ENCODE measurements at places on chromosomes 3 and 15. TPM values are rescaled to one million over a fixed set of nuclear protein-coding genes. Genes with fewer than 3 reads are reported as not detected.

Gene IL5RA
- not detected for total RNA-seq

Gene PLS1
- total RNA-seq = 4.3 TPM

Gene ZNF710
- total RNA-seq = 14.5 TPM

Gene ATXN7
- 161 TPM for total RNA-seq

Gene UROC1
- 0.10 TPM for total RNA-seq

Gene GTPBP8
- 29.3 TPM for total RNA-seq

Gene RASGRP1
- 88.5 TPM for total RNA-seq

Gene KIF7
- total RNA-seq = 0.10 TPM

Gene SENP7
- total RNA-seq = 71.2 TPM

Gene ANP32A
- 131 TPM for total RNA-seq

Gene PLA2G4E
- not detected for total RNA-seq

Gene CAMP
- total RNA-seq = not detected

Gene BTLA
- 18.2 TPM for total RNA-seq

Gene ALPK3
- 0.11 TPM for total RNA-seq

Gene ZNF502
- 6.1 TPM for total RNA-seq

Gene PRICKLE2
- total RNA-seq = not detected

Gene SLC6A1
- not detected for total RNA-seq

Gene OCA2
- not detected for total RNA-seq

- peak; percentile 8 for DNase-seq
Observed at GRCh38 chr3:25594007-25594502, 70.7 kb downstream of the TOP2B start.

GRCh38 chr3:50815844-50816243 is 141.1 kb downstream of the DOCK3 start:
- no peak for DNase-seq

- DNase-seq = no peak
Observed at GRCh38 chr3:123834631-123835030, 49.5 kb downstream of the MYLK start.

GRCh38 chr15:83066034-83066733 is 868 bp downstream of the BTBD1 start:
- DNase-seq = no peak

- no peak for DNase-seq
Observed at GRCh38 chr15:67335534-67336222, 81.1 kb downstream of the IQCH start.

GRCh38 chr3:31242026-31242960 is 290.4 kb upstream of the STT3B start:
- DNase-seq = no peak

GRCh38 chr15:94380798-94381197 is 149.4 kb downstream of the MCTP2 start:
- no peak for DNase-seq

- DNase-seq = no peak
Observed at GRCh38 chr3:187738071-187738330, 7.3 kb downstream of the BCL6 start.

DNA sequence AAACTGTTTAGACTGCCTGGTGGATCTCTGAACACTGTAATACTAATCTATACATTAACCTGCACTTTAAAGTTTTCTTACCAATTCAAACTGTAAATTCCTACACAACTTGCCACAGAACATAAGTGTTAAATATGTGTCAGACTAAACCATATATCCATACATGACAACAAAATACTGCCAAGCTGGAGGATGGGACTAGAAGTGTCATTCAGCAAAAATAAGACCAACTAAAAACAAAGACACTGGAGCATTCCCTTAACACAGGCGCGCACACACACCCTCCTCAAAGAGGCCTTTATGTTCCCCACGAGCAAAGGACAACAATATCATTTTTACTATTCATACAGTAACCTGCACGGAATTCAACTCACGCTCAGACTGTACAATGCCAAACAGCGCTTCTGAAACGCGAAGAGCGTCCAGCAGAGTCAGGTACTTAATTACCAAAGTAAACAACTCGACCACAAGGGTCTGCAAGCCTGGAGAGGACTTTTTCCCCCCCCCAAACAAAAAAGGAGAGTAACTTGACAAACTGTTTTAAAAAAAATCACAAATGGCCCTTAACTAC is 1.1 kb downstream of the DCUN1D1 start:
- DNase-seq = no peak

GRCh38 chr15:42584031-42584765 is 8.8 kb downstream of the STARD9 start:
- no peak for DNase-seq

DNA sequence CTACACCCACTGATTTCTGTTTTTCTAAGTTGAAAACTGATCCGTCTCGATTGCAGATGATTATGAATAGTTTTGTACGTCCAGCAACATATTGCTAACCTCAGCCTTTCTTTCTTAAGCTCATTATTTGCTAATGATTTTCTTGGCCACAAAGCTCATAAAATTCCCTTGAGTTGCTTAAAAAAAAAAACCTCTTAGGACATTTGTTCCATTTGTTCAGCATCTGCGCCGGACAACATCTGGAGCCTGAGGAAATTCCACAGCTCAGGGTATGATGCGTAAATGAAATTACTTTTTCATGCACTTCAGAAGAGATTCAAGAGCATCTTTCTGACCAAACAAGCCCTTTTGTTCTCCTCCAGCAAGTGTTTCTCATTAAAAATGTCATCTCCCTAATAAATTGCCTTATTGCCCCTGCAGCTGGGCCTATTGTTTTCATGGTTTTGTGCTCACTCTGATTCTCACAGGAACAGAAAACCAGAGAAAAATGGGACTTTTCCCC is 249.1 kb upstream of the MCTP2 start:
- DNase-seq = no peak

GRCh38 chr3:20080956-20081554 is 40.8 kb downstream of the KAT2B start:
- no peak for DNase-seq

GRCh38 chr3:66431494-66431893 is 69.3 kb downstream of the LRIG1 start:
- DNase-seq = no peak

GRCh38 chr15:78714890-78715289 is 73.9 kb upstream of the CHRNB4 start:
- no peak for DNase-seq

- no peak for DNase-seq
Observed at GRCh38 chr3:55283441-55283925, 203.6 kb downstream of the WNT5A start.

DNA sequence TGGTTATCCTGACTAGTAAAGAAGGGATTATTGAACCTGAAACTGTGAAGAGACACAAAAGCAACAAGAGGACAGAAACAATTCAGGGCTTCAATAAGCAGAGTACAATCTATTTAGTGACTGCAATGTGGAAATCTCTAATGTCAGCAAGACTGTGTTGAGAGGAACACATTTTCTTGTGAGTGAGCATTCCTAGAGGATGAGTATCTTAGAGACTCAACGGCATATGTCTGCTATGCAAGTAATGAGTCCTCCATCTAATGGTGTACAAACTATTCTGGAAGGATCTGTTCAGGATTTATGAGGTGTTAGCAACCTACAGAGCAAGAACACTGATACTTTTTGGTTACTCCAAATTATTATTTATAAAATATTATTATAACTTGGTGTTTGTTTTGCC is 226.5 kb upstream of the NDN start:
- no peak for DNase-seq

GRCh38 chr15:45231132-45231531 is 20.9 kb upstream of the SLC28A2 start:
- DNase-seq = no peak

- no peak for DNase-seq
Observed at GRCh38 chr15:80660119-80660518, 35.0 kb upstream of the ABHD17C start.

- no peak for DNase-seq
Observed at GRCh38 chr15:29736012-29736743, 86.1 kb downstream of the TJP1 start.

GRCh38 chr15:48609486-48609885 is 36.0 kb downstream of the FBN1 start:
- no peak for DNase-seq

GRCh38 chr3:23202203-23202920 is 765 bp upstream of the UBE2E2 start:
- DNase-seq = no peak

DNA sequence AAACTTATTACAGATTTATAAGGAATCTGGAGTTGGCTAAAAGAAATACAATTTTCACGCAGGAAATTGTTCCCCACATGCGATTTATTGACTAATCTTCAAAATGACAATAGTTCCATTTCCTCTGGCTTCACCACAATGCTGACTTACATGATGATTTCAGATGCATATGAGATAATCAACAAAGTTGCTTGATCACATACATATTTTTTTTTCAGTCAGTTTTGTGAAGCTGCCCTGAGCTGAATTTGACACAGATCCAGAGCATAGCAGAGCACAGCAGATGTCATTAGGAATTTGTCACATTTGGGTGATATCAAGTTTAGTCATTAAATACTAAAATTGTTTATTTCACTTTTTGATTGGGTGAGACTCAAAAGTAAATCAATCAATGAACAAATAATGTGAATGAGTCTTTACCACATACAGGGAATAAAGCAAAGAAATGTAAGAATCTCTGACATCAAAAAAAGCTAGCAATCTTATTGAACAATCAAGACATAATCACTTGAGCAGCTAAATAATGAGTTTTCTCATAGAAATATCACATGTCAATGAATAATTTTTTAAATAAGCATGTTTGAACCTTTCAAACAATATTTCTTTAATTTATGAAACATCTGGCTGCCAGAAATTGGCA is 18.3 kb downstream of the CPB1 start:
- DNase-seq = no peak

GRCh38 chr15:63611177-63611576 is 14.0 kb downstream of the FBXL22 start:
- DNase-seq = no peak

- DNase-seq = no peak
Observed at GRCh38 chr3:124520970-124521369, 209.3 kb upstream of the UMPS start.

DNA sequence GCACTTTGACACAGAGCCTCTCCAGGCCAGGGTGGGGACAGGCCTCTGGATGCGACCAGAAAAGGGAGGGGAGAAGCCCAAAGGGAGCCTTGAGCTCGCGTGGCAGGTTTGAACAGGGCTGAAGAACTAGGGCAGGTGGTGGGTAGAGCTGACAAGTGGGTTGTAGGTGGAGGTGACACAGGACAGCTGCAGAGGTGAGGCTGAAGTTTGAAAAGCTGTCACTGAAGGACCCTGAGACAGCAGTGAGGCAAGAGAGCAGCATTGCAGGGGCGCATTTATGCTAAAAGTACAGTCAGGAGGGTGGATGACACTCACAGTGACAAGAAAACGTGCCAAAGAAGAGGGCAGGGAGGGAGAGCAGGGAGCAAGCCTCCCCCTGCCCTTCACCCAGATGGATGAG is 21.8 kb upstream of the EPB42 start:
- DNase-seq = no peak

- DNase-seq = no peak
Observed at GRCh38 chr3:71247221-71247957, 336.1 kb downstream of the FOXP1 start.

GRCh38 chr15:40763801-40764628 is at the start of gene GCHFR:
Gene GCHFR, plus strand, starts transcription at chr15:40764068. Its CDS starts 113 bp downstream, at chr15:40764181.
- peak; percentile 62 for DNase-seq

GRCh38 chr3:160665231-160665630 is 11.7 kb upstream of the ARL14 start:
- DNase-seq = no peak

DNA sequence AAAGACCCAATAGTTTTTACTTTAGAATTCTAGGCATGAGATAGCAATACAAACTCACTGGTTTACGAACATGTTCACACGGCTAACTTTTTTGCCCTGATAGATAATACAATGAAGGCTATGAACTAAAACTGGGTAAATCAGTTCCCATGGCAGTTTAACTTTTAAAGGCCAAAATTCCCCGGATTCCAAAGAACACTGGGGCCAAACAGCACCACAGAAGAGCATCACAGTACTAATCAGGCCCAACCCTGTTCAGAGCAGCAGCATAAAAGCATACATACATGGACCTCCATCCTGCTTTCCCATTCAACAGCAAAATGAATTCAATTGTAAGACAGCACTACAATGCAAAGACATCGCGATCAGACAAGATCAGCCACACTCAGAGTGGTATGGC is 540.3 kb upstream of the CCDC54 start:
- DNase-seq = no peak

DNA sequence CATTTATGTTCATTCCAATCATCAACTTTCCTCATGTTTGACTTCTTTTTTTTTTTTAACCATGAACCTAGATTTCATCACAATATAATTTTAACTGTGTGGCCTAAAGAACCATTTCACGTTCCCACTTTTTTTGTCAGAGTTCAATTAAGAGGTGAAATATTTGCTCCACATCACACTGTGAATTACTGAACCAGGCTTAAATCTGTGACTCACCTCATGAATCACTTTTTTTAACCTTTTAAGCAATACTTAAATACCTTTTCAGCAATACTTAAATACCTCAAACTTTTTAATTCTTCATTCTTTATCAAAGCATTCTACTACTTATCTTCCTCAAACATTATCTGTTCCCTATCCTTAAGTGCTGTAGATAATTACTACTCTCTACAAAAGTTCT is 137.6 kb downstream of the SI start:
- no peak for DNase-seq

Data from naive thymus-derived CD8-positive, alpha-beta T cell (primary cell).